Endothelial cell (in vitro differentiated cells): ENCODE measurements at places on chromosomes 2 and 18. TPM values are rescaled to one million over a fixed set of nuclear protein-coding genes. Genes with fewer than 3 reads are reported as not detected.

- H3K36me3 ChIP-seq = no peaks in the 10 kb centered on the region
- H3K27ac ChIP-seq = no peak overlapping the region
- DNase-seq = no peak
- no peaks in the 10 kb centered on the region for H3K4me1 ChIP-seq
Measured at GRCh38 chr18:43572163-43572562, 294.9 kb upstream of the SYT4 start.

GRCh38 chr2:69348781-69349180 lies 38.2 kb downstream of the GFPT1 start:
- H3K27ac ChIP-seq = no peak overlapping the region
- peaks cover 23% of the 10 kb centered on the region for H3K36me3 ChIP-seq
- H3K27me3 ChIP-seq = no peaks in the 10 kb centered on the region
- no peak for DNase-seq
- H3K4me3 ChIP-seq = peak overlapping the region; percentile 7
- H3K4me1 ChIP-seq = no peaks in the 10 kb centered on the region

GRCh38 chr2:28216331-28216730 lies 176.3 kb upstream of the FOSL2 start:
- no peaks in the 10 kb centered on the region for H3K27me3 ChIP-seq
- no peaks in the 10 kb centered on the region for H3K36me3 ChIP-seq
- no peak overlapping the region for H3K27ac ChIP-seq
- H3K4me3 ChIP-seq = no peak overlapping the region
- DNase-seq = no peak

DNA sequence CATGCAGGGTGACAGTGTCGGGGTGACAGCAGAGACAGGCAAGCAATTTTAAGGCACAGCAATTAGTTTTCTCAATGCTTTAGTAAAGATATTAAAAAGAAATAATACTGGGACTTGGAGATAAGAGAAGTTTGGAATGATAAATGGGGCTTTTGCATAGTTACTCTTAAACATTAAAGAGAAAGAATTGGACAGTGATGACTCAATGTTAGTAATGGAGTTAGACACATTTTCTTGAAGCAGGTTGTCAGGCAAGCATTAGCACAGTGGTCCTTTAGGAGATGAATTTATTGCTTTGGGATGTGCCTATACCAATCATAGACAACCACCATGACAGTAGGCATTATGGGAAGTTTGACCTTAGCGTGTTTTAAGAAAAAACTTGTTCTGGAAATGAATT lies 228.3 kb upstream of the RAB12 start:
- no peak for DNase-seq
- peaks cover 64% of the 10 kb centered on the region for H3K36me3 ChIP-seq
- no peak overlapping the region for H3K4me3 ChIP-seq
- H3K4me1 ChIP-seq = peaks cover under 1% of the 10 kb centered on the region
- H3K27me3 ChIP-seq = no peaks in the 10 kb centered on the region

DNA sequence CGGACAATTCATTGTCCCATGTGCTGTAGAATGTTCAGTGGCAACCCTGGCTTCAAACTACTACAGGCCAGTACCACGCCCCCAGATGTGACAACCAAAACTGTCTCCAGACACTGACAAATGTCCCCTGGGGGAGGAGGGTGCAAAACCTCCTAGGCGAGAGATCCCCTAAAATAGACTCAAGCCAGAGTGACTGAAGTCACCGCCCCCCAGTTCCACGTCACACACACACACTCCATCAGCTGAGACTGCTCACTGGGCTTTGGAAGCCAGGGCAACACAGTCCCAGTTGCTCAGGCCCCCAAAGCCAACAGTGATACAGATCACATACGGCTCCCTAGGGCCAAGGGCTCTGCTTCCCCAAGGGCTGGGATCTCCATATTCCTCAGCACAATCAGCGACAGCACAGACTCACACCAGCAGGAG lies 19.1 kb downstream of the HDAC4 start:
- peaks cover 35% of the 10 kb centered on the region for H3K4me1 ChIP-seq

GRCh38 chr2:56077359-56077915 lies 106.4 kb upstream of the CCDC85A start:
- H3K27me3 ChIP-seq = peaks cover 2% of the 10 kb centered on the region
- H3K27ac ChIP-seq = no peak overlapping the region
- no peaks in the 10 kb centered on the region for H3K36me3 ChIP-seq
- peak; percentile 58 for DNase-seq
- H3K4me1 ChIP-seq = no peaks in the 10 kb centered on the region

DNA sequence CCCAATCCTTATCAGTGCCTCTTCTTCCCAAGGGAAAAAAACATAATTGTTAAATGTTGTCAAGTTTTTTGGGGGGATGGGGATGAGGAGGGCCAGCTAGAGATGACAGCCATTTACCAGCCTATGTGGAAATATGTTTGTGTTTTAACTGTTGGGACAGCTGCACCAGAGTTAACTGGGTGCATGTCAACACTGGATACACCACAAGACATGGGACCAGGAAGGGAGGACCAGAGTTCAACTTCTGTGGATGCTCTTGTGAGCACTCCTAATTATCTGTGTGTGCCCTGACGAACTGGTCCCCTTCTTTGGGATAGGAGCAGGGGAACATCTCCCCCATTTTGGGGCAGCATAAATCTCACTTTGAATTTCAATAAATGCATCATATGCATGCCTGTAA lies 66.1 kb upstream of the FZD5 start:
- H3K36me3 ChIP-seq = no peaks in the 10 kb centered on the region
- H3K27ac ChIP-seq = no peak overlapping the region
- peaks cover 8% of the 10 kb centered on the region for H3K4me1 ChIP-seq
- no peak for DNase-seq
- peaks cover 3% of the 10 kb centered on the region for H3K27me3 ChIP-seq

Gene ELOA2
- not detected for total RNA-seq

Gene CDH19
- not detected for total RNA-seq
